ENCODE measurements at places on chromosomes 11 and 22.
A peak's percentile ranks its signal among the peaks of the same experiment; 100 is the strongest.

DNA sequence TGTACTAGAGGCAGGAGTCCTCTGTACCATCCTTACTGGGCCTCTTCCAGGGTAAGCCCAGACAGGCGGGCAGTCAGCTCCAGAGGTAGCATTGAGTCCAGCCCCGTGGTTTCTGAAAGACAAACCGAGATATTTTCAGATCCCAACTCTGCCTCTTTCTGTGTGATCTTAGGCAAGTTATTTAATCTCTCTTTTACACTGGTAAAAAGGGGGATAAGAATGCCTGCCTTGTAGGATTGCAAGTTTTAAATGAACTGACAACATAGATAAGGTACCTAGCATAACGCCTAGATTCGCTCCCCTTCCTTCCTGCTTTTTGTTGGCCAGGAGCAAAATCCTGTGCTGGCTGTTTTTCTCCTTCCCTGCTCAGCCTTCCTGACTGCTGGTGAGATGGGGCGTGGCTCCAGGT is 56.4 kb upstream of the NNMT start:
- no peak for DNase-seq

- no peak for DNase-seq
Measured at GRCh38 chr11:112178936-112179335, 3.6 kb downstream of the BCO2 start.

- no peak for DNase-seq
Measured at GRCh38 chr11:47391711-47392432, 13.5 kb upstream of the SPI1 start.

DNA sequence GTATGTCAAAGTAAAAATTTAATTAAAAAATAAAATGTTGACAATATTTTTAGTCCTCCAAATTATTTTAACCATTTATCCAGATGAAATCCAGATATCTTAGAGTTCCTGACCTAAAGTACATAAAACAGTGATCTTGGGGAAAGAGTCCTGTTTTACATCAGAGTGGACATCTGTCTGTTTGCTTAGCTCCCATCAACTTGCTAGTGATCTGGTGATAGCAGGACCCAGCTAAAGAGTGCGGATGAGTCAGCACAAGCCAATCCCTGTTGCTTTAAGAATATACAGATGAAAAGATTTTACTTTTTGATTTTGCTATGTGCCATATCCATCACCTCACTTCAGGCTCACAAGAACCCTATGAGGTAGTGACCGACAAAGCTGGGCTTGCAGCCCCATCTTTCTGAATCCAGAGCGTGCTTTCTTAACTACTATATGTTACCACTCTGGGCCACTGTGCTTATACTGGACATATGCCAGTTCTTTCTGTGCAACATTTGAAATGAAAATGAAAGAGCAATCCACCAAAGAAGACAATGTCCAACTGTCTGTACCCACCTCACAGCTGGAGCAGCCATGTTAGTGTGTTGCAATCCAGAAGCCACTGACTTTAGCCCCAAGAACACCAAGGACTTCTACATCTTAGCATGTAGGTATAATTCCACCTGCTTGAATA is 167.6 kb upstream of the SESN3 start:
- DNase-seq = no peak

- DNase-seq = peak; percentile 63
Measured at GRCh38 chr11:76680518-76681425, 10.2 kb upstream of the LRRC32 start.

Measured in NCI-H2227 treated with DMSO at 0.1 percent for 48 hours (cell line).